ENCODE measurements at places on chromosomes 3 and 15. TPM values are rescaled to one million over a fixed set of nuclear protein-coding genes. Genes with fewer than 3 reads are reported as not detected.

- DNase-seq: no peak
Measured at GRCh38 chr15:29686079-29686425, 136.2 kb downstream of the TJP1 start.

The CHRFAM7A gene
- 0.48 TPM for total RNA-seq

DNA sequence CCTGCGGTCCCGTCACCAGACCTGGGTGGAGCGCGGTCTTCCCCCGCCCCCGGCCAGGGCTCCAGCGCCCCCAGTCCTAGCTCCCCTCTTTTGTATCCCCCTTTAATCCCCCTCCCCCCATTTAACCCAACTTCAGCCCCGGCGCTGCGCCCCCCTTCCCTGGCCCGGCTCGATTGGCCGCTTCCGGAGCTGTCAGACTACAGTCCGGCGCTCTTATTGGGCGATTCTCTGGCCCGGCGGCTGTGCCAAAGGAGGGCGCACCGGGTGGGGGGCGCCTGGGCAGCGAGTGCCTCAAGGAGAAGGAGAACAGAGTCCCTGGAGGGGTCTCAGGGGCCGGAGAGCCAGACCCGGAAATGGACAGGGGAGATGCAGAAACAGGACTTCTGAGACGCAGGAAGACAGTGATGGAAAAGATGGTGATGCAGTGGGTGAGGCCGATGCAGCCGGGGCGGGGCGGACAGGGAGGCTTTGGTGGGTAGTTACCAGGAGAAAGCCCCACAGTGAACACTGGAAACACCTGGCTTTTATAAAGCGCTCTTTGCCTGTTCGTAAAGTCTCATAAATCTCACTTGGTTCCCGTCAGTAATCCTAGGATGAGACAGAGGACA, 1.2 kb upstream of the ADCY5 start:
- peak; percentile 62 for DNase-seq

GRCh38 chr15:101773496-101774100, 29.7 kb upstream of the OR4F6 start:
- no peak for DNase-seq

GRCh38 chr3:107685383-107685782, 162.6 kb downstream of the BBX start:
- no peak for DNase-seq

DNA sequence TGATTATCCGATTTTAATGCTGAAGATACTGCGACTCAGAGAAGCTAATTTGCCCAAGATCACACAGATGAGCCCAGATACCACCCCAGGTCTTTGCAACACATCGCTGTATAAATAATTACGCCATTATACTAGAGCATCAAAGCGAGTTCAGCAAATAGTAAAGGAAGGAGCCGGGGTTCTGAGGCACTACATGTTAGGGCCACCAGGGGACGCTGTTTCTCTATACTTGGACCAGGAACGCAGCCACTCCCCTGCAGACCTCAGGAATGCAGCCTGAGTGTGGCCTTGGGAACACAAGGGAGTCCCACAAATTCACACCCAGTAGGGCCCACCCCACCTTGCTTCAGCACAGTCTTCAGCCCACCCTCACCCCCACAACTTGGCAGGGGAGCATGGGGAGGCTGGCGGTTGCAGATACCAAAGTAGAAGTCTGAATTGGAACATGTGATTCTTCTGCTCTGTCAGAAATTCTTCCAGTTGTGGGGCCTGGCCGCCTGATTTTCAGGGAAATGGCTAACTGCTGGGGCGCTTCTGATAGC, 57.8 kb upstream of the RYK start:
- peak; percentile 86 for DNase-seq

DNA sequence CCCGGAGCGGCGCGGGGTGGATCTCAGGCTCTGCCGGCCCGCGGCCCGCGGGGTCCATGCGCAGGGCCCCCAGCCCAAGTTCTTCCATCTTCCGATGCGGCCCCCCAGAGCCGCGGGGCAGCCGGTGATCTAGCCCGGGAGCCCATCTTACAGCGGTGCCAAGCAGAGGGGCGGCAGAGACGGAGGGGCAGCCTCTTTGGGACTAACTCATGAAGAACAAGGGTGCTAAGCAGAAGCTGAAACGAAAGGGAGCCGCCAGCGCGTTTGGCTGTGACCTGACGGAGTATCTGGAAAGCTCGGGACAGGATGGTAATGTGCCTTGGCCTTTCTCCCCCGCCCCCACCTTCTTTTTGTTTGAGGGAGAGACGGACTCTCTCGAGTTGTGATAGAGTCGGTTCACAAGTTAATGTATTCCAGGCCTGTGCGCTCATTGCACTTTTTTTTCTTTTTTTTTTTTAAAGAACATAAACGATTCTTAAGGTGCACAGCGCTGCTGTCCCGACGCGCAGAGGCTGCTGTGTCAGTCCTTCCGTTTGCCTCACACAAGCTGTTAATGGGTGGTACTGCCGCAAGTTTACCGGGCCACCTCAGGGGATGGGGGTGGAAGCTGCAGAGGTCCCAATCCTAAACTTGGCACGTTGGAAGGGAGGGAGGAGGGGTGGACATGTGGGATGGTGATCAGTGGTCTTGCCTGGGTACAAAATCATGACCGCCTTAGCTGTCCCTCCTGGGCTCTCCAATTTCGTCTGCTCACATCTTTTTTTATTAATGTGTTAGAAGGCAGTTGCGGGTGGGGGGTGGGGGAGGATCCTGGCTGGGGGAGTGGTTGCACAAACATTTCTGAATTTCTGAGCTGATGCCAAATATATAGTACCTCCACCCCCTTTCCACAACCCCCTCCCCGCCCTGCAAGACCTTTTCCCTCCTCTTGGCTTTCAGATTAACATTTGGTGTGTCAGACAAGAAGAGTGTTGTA, 801 bp downstream of the ARHGAP31 start:
- DNase-seq: peak; percentile 59

GRCh38 chr15:32004249-32004648, 26.1 kb upstream of the CHRNA7 start:
- no peak for DNase-seq

- DNase-seq: no peak
Measured at GRCh38 chr3:69747511-69748258, 8.4 kb downstream of the MITF start.

- peak; percentile 73 for DNase-seq
Measured at GRCh38 chr15:39556461-39556860, 24.4 kb upstream of the THBS1 start.

DNA sequence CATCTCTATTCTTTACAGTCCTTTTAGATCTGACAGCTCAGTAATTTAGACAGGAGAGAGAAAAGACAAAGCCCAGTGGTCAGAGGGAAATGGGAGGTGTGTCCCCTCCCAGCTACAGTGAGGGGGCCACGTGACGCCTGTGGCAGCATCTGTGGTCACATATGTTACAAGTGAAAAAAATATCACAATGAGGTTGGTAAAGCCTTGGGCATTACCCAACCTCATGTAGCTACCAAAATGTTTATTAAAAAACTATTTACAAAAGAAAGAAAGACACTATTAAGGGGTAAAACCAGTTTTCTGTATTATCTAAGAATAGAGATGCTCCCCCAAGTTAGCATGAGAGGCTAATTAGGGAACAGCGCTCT, 42.9 kb upstream of the PLCL2 start:
- DNase-seq: no peak

DNA sequence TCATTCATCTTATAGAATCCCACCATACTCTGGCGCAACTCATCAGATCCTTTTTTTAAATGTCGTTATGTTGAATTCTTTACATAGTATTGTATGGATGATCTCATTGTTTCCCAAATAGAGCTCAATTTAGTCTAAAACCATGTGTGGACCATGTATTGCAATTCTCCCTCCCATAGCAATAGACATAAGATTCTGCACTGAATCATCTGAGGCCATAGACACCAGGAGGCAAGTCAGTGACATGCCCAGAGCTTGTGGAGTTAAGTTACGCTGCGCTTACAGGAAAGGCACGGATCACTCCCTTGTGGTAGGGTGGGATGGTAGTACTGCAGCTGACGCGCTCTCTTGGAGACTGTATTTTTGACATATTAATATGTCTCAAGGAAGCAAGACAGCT, 211.0 kb downstream of the GABRB3 start:
- peak; percentile 24 for DNase-seq

The EPHB3 gene
- 40.0 TPM for total RNA-seq

The CCR1 gene
- 11.1 TPM for total RNA-seq

- DNase-seq: peak; percentile 71
Measured at GRCh38 chr3:195182470-195182795, 88.5 kb downstream of the XXYLT1 start.

The GOLGA6L9 gene
- total RNA-seq: 0.96 TPM

- no peak for DNase-seq
Measured at GRCh38 chr15:59105854-59106253, 908 bp downstream of the CCNB2 start.

DNA sequence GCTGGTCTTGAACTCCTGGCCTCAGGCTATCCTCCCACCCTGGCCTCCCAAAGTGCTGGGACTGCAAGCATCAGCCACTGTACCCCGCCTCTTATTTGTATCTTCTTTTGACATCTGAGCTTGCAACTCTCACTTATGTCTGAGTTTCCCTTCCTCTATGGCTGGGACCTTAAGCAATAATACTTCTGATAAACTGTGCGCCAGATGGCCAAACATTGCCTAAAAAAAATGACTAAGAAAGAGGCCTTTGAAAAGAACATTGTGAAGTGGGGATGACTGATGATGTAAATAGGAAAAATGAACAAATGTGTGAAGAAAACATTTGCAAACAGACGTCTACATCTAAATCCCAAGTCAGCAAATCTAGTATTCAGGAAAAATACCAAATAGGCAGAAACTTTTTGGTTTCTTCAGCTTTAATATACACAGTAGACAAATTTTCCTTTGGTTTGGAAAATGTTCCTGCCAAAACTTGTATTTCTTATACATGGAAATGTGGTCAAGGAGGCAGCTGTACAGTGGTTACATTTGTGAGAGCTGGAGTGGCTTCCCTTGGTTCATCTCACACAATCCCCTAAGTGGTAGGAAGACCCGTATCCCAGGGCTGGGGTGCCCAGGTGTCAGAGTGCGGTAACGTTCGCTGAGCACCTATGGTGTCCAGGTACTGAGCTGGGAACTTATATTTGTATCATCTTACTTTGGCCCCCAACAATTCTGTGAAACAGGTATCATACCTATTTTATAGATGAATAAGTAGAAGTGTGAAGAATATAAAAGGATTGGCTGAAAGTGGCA, 11.6 kb upstream of the TFRC start:
- peak; percentile 60 for DNase-seq

DNA sequence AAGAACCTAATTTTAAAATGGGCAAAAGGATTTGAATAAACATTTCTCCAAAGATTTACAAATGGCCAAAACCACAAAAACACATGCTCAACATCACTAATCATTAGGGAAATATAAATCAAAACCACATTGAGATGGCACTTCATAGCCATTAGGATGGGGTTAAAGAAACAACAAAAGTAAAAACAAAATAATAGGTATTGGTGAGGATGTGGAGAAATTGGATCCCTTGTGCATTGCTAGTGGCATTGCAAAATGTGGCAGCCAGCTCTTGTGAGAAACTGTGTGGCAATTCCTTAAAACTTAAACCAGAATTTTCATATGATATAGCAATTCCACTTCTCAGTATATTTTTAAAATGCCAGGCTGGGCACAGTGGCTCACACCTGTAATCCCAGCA, 126.5 kb downstream of the STT3B start:
- no peak for DNase-seq

GRCh38 chr3:61657689-61658088, 96.3 kb downstream of the PTPRG start:
- no peak for DNase-seq

DNA sequence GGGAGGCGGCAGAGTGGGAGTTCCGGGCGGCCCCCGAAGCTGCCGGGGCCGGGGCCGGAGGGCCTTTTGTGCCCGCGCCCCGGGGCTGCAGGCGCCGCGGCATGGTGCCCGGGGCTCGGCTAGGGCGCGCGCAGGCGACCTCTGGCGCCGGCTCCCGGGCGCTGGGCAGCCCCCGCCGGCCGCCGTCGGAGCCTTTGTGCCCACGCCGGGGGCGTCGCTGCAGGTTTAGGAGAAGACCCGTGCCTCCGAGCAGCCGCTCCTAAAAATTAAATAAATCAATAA, 299 bp downstream of the PAQR9 start:
- no peak for DNase-seq

The CADPS gene
- 10.1 TPM for total RNA-seq

DNA sequence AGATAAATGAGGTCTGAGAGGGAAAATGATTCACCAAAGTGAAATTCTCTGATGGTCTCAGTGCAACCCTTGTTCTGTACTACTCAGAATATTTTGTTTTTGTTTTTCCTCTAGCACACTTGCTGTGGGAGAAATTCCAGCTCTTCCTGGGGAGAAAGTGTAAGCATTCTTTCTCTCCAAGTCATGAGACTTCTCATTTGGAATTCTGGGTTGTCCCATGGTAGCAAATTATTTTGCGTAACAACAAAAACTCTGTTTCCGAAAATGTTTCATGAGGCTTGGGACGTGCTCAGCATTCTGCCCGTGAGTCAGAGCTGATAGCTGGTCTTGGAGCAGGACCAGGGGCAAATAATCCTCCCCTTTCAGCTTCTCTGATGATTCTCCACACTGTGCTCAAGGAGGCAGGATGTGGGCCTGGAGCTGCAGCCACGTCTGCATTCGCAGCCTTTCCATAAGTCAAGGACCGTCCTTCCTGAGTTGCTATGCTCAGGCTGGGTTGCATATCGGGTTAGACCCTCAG, 70.3 kb downstream of the SENP2 start:
- DNase-seq: peak; percentile 92

The CDCP1 gene
- 0.72 TPM for total RNA-seq

GRCh38 chr15:38085931-38086568, 151.6 kb downstream of the TMCO5A start:
- no peak for DNase-seq

The CPLX3 gene
- total RNA-seq: 0.72 TPM

- no peak for DNase-seq
Measured at GRCh38 chr15:83404121-83404520, 43.0 kb upstream of the SH3GL3 start.

GRCh38 chr3:109927161-109927560, 589.8 kb upstream of the DPPA4 start:
- DNase-seq: peak; percentile 77

The CLCN2 gene
- total RNA-seq: 4.3 TPM

The PARP15 gene
- total RNA-seq: 4.3 TPM

GRCh38 chr3:42220436-42221121, 45.4 kb downstream of the CCK start:
- DNase-seq: no peak

DNA sequence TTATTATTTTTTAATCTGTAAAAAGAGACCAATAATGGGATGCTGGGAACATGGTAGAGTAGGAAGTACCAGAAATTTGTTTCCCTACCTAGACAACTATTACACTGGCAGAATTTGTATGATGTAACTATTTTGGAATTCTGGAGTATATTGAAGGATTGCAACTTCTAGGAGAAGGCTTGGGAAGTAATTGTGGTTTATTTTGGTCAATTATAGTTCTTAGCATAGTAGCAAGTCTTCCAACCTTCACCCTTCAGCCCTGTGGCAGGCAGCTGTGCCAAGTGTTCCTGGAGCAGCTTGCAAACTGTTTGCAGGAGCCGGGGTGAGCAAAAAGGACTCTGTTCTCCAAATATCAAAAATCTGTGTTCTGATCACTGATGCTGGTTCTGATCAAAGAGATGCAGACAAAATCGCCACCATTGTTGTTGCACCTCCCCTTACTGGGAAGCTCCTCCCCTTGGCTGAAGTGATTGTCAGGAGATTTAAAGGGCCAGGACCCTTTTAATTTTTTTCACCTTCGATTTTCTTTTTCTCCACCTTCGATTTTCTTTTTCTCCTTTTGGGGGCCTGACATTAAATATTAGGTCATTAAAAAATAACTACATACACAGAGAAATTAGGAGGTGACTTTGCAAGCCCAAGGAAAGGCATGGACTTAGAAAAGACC, 363.3 kb downstream of the SLC9A9 start:
- no peak for DNase-seq

GRCh38 chr3:124333931-124334640, 342.2 kb upstream of the ROPN1 start:
- no peak for DNase-seq
